ENCODE measurements at places on chromosomes 7 and 10. TPM values are rescaled to one million over a fixed set of nuclear protein-coding genes. Genes with fewer than 3 reads are reported as not detected.

DNA sequence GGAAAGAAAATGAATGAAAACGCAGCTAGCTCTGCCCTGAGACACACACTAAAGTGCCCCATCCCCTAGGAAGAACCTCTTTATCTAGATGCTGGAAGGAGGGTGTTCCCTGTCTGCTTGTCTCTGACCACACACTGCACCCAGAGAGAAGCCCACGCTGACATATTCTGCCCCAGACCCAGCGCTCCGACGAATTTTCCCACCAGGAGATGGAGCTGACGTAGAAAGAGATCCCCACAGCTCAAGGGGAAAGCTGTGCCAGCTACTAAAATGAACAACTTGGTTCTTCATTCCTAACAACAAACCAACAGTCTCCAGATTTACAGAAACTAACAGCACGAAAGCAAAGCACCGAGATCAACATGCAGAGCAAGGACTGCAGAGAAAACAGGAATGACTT, 73.3 kb downstream of the KIAA1549 start:
- no peak for DNase-seq

- DNase-seq: peak; percentile 64
Observed at GRCh38 chr10:35306852-35307251, 29.5 kb upstream of the CCNY start.

- no peak for DNase-seq
Observed at GRCh38 chr7:7151285-7151684, 31.1 kb upstream of the C1GALT1 start.

DNA sequence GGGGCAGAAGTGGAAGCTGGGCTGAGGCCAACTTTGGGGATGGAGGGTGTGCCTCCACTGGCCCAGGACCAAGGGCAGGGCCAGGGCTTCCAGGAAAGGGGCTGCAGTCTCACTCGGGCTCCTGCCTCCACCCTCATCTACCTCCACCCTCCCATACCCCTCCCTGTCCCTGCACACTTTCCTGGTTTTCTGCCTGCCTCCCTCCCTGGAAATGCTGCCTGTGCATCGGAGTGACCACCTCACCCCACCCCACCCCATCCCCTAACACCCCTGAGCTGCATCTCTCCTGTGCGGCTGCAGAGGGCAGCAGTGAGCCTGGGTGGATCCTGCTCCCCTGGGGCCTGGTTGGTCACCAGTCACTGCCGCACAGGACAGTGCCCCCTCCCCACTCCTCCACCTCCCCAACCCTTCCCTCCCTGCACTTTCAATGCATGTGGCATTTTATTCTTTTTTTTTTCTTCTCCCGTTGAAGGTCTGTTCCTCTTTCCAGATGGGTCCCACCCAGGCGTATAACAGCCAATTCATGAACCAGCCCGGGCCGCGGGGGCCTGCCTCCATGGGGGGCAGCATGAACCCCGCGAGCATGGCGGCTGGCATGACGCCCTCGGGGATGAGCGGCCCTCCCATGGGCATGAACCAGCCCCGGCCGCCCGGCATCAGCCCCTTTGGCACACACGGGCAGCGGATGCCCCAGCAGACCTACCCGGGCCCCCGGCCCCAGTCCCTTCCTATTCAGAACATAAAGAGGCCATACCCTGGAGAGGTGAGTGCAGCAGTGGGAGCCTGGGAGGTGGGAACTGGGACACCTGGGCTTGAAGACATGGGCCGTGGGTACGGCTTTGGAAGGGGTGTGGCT, 54.1 kb upstream of the PPIF start:
- DNase-seq: no peak

DNA sequence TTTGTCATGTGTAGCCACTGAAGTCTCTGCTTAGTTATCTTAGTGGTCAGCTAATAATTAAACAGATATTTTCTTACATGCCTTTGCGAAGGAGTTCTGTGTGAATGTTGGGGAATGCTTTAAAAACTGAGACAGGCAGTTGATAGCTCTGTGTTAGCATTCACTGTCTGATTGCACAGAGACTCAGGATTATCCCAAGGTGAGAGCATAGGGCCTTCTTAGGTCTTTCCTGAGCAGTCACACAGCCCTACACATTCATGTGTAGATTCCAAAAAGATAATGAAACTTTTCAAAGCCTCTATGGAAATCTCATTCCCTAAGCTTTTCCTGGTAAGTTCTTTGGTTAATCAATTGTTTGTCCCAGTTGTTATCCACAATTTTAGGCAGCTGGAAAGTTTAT, 67.7 kb downstream of the CASD1 start:
- no peak for DNase-seq

- no peak for DNase-seq
Observed at GRCh38 chr7:103691291-103691690, 245.3 kb upstream of the SLC26A5 start.

DNA sequence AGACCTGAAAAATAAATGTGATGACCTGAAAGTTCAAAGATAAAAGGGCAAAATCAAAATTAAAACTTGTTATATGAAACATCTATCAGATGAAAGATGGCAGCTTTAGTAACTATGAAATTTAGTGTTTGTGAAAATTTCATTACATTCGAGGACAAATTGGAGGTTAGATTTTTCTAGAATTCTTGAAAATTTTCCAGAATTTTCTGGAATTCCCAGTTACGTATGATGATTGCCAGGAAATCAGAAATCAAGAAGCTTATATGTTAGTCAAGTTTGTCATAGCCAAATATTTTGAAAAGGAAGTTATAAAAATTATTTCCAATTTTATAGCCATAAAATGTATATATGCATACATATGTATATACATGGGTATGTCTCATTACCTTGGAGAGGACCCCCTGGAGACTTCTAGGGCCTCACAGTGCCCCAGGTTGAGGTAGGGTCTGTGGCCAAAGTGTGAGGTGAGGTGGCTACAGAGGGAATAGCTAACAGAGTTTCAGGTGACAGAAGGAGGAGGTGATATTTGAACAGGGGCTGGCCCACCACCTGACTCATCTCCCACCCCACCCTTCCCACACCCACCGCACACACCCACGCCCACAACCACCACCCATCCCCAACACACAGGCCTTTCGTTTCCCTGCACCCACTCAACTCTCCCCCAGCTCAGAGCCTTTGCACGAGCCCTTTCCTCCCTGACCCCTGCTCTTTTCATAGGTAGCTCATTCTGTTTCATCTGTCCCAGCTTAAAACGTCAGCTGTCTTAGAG, 21.5 kb downstream of the C10orf105 start:
- no peak for DNase-seq

DNA sequence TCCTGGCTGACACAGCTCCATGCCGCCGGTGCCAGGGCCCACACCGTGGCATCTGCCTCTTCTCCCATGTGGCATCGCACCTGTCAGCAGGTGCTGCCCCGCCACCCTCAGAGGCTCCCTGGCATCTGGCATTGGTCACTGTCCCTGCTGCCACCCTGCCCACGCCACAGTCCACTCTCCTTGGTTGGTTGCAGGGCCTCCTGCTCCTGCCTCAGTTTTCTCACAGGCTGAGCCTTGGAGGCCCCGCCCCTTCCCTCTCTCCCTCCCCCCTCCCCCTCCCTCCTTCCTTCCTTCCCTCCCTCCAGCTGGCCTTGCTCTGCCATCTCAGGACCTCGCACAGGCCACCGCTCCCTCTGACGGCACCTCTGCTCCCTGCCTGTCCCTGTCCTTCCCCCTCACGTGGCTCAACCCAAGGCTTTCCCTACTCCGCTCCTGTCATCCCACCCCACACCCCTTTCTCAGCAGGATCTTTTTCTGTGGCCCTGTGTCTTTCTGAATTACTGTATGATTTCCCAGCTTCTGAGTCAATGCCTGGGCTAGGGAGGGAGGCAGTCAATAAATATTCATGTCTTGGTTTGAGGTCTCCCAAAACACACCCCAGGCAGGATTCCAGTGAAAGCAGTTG, 87.4 kb downstream of the INPP5A start:
- DNase-seq: no peak

GRCh38 chr10:24900888-24901685, 51.3 kb downstream of the PRTFDC1 start:
- no peak for DNase-seq

GRCh38 chr10:88097536-88097935, 234.1 kb downstream of the PTEN start:
- DNase-seq: no peak

DNA sequence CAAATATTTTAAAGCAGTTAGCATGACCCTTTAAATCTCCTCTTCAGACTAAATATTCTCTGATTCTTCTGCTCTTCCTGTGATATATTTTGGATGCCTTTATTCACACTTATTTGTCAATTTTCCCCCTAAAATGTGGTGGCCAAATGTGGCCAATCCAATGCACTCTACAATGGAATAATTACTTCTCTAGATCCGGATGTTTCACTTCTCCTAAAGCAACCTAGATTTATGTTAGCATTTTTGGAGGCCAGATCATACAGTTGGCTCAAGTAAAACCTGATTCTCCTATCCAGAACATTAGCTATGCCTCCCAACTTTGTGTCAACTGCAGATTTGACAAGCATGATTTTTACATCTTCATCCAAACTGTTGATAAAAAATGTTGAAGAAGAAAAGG, 153.7 kb downstream of the CREB5 start:
- DNase-seq: no peak

DNA sequence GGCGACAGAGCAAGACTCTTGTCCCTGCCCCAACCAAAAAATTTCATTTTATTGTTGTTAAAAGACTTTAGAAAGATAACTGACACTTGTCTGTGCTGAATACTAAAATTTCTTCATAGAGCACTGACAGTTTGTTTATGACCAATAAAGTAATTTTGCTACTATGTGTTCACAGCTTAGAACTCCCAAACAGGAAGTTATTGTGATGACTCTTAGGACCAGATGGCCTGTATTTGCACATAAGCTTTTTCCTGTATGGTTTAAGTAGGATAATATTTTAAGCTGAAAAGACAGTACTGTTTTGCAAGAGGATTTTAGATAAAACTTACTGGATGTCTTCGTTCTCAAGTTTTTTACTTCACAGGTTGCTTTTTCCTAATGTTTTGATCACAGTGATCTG, 80.7 kb downstream of the MMRN2 start:
- no peak for DNase-seq

- no peak for DNase-seq
Observed at GRCh38 chr10:26412932-26413331, 25.2 kb upstream of the APBB1IP start.

GRCh38 chr10:1896153-1896552, 158.8 kb upstream of the ADARB2 start:
- no peak for DNase-seq

GRCh38 chr7:114481999-114482398, 67.4 kb downstream of the FOXP2 start:
- DNase-seq: peak; percentile 5

DNA sequence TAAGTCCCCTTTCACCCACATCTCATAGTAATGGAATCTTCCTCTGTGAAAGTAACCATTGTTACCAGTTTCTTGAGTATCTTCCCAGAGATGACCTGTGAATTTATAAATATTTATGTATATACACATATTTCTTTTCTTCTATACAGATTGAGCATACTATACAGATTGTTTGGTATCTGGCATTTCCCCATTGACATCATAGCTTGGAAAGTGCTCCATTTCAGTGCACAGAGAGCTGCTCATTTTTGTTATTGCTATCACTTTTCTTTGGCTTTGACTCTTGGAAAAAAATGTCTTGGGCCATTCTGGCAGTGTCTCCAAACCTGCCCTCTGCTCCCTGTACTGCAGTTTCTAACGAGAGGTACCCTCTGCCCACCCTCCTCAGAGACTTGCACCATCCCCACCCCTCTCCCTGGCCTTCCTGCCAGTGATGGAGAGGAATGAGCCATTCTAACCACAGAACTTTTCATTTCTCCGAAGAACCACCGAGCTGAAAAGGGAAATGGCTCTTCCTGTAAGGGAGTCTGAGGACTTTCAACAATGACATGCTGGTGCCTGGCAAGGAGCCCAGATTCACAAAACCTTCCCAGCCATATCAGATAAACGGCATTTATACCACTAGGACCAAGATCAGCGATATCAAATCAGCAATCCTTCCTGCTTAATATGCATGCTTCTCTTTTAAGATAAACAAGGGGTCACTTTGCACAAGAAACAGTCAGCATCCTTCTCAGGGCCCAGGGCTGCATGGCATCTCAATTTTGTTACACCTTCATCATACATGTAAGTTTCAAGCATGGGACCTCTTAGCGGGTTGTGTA, 19.7 kb upstream of the CCSER2 start:
- peak; percentile 32 for DNase-seq

- DNase-seq: no peak
Observed at GRCh38 chr10:20616918-20617810, 279.9 kb downstream of the NEBL start.

GRCh38 chr7:55964261-55965099, at the start of gene NIPSNAP2:
Gene NIPSNAP2 (plus strand): TSS chr7:55964585. CDS start chr7:55964610, 25 bp downstream.
- DNase-seq: peak; percentile 68

DNA sequence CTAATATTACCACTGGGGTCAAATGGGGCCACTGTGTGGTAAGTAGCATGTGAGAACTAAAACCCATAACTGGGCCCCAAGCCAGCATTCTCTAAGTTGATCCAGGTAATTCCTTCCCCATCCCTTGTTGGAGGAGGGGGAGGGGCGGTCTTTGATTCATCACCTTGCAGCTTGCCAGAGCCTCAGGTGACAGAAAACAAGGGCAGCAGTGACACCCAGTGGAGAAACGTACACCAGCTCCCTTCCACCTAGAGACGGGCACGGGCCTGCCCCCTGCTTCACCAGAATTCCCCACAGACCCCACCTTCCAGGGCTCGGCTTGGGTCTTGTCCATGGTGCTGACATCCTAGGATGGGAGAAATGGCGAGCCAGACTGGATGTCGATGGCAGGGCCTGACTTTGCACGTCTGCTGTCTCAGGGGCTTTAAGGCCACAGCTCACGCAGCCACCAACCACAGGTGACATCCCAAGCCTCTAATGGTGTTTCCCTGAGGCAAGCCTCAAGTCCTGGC, 102.0 kb downstream of the STRA8 start:
- peak; percentile 86 for DNase-seq

GRCh38 chr10:69537449-69537848, 35.8 kb downstream of the NEUROG3 start:
- no peak for DNase-seq

- DNase-seq: peak; percentile 99
Observed at GRCh38 chr7:1455241-1455939, 3.9 kb downstream of the MICALL2 start.

DNA sequence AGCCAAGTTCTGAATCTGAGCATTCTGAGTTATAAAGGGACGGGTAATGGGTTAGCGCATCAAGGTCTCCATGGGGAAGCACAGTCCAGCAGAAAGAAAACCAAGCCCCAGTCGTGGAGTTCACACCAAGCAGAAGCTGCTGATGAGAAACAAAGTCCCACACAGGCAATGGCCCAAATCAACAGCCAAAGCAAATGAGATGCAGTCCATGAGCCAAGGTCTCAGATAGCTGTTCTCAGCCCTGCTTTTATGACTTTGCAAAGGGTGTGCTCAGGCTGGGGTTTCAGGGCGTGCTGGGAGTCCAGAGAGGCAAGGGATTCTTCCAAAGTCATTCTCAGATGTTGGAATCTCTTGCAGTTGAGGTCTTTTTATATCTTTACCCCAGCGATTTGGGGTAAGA, 32.0 kb downstream of the THNSL1 start:
- no peak for DNase-seq

PODXL gene
- total RNA-seq: 55.9 TPM

EPDR1 gene
- not detected for total RNA-seq

OR2A42 gene
- not detected for total RNA-seq

SNX10 gene
- not detected for total RNA-seq

NET1 gene
- total RNA-seq: 82.1 TPM

AKR1C3 gene
- total RNA-seq: 95.6 TPM

HTR5A gene
- total RNA-seq: not detected

MLXIPL gene
- 0.53 TPM for total RNA-seq

LDB3 gene
- total RNA-seq: not detected

SEM1 gene
- total RNA-seq: 144 TPM

FAM25A gene
- total RNA-seq: not detected

CDHR3 gene
- 20.4 TPM for total RNA-seq

All from HT-29 (cell line).